ENCODE measurements at places on chromosomes 2 and 18. TPM values are rescaled to one million over a fixed set of nuclear protein-coding genes. Genes with fewer than 3 reads are reported as not detected.

Gene PRSS56
- not detected for total RNA-seq

Gene SH3BP4
- total RNA-seq: 28.9 TPM

Gene EVA1A
- 12.3 TPM for total RNA-seq

Gene ATP5F1A
- 301 TPM for total RNA-seq

Gene PAIP2B
- total RNA-seq: 0.34 TPM

Gene SERPINB10
- total RNA-seq: not detected

Gene TMEM198
- 1.2 TPM for total RNA-seq

Gene FAP
- not detected for total RNA-seq

Gene SULT1C2
- 1.3 TPM for total RNA-seq

Gene MPHOSPH10
- 40.3 TPM for total RNA-seq

Gene PROKR1
- not detected for total RNA-seq

Gene CXCR1
- not detected for total RNA-seq

Gene AKAIN1
- not detected for total RNA-seq

Gene TMEM163
- total RNA-seq: 0.12 TPM

Gene NEU2
- total RNA-seq: not detected

Gene GPR155
- 0.29 TPM for total RNA-seq

Gene CREB1
- 21.0 TPM for total RNA-seq

Gene VAMP8
- total RNA-seq: 14.5 TPM

Gene HRH4
- not detected for total RNA-seq

Gene PIEZO2
- 0.58 TPM for total RNA-seq

Gene IL36RN
- 0.06 TPM for total RNA-seq

Gene ATOH8
- total RNA-seq: 5.7 TPM

Gene TNS1
- total RNA-seq: 8.2 TPM

Gene AUP1
- total RNA-seq: 263 TPM

Gene EN1
- 1.1 TPM for total RNA-seq

Gene EFR3B
- 16.8 TPM for total RNA-seq

Gene REEP1
- total RNA-seq: 1.3 TPM

Gene KCNK3
- 1.5 TPM for total RNA-seq

Gene C2orf78
- not detected for total RNA-seq

Gene TGFBRAP1
- total RNA-seq: 17.0 TPM

Gene EFEMP1
- 41.0 TPM for total RNA-seq

Gene MAB21L4
- total RNA-seq: not detected

Gene KCNF1
- total RNA-seq: 42.7 TPM

Gene CFAP65
- total RNA-seq: 0.14 TPM

Gene MEP1B
- 0.27 TPM for total RNA-seq

Gene NEMP2
- total RNA-seq: 5.8 TPM

Gene NTSR2
- not detected for total RNA-seq

Gene SPP2
- not detected for total RNA-seq

Gene HNMT
- total RNA-seq: 0.68 TPM

Gene ZAP70
- total RNA-seq: 0.06 TPM

Gene SNORC
- total RNA-seq: 9.3 TPM

Gene CNDP1
- not detected for total RNA-seq

Gene BABAM2
- total RNA-seq: 44.6 TPM

Gene PTPRN
- total RNA-seq: 1.3 TPM

Gene MAP3K19
- total RNA-seq: not detected

Gene CSRNP3
- not detected for total RNA-seq

Gene ALK
- not detected for total RNA-seq

Gene PAX3
- total RNA-seq: not detected

Data from A549 treated with CpdA at 1 μM for 4 hours (cell line).